ENCODE measurements at places on chromosomes 5 and 9.

GRCh38 chr9:95460518-95461164 lies 56.1 kb downstream of the PTCH1 start:
- DNase-seq = no peak

DNA sequence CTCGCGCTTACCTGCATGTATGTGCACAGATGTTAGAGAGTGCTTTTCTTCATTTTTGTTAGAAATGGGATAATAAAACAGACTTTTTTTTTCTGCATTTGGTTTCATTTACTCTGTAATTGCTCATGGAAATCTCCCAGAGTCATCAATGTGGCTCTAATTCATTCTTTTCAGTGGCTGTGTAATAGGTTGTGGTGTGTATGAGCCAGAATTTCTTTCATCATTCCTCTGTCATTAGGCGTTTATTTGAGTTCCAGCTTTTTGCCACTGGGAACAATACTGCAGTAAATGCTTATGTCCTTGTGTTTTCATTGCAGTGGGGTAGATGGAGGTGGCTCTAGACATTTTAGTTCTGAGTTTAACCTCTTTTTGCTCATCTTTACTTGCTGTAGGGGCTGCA lies 118.9 kb downstream of the NXNL2 start:
- no peak for DNase-seq

DNA sequence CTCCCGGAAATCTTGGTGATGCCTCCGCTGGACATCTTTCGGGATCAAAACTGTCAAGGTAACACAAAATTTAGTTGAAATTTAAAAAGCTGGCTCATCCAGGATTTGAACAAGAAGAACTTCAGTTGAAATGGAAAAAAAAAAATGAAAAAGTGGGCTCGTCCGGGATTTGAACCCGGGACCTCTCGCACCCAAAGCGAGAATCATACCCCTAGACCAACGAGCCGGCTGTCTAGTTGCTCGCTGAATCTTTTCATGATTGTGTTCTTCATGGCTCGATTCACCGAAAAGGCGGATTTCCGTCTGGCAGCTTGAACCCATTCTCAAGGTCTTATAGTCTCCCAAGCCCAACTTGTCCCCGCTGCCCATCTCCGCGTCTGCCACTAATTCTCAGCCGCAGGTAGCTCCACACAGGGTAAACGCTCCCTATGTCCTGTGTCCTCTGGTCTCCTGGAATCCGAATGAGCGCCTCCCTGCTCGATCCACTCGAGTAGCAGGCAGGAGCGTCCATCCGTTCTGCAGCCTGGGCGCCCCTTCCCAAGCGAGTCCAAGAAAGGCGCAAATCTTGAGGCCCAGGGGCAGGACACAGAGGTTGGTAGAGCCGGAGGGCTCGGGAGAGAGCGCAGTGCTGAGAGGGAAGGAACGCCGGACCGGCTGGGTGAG lies 16.2 kb downstream of the TRIM7 start:
- no peak for DNase-seq

DNA sequence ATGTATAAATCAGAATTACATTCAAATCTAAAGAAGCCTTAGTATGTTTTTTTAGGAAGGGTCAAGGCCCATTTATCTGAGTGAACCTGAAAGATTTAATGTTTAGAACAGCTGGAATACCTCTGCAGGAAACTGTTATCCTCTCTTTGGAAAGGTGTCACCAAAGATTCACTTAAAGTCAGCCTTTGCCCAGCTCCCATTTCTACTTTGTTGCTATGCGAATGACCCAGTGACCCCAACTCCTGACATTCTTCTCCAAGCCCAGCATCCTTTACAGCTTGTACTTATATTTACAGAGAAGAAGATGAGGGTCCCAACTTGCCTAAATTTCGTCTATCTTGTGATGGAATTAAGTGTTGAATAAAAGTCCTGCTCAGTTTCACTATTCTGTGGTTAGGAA lies 1198.6 kb downstream of the CDH12 start:
- no peak for DNase-seq

DNA sequence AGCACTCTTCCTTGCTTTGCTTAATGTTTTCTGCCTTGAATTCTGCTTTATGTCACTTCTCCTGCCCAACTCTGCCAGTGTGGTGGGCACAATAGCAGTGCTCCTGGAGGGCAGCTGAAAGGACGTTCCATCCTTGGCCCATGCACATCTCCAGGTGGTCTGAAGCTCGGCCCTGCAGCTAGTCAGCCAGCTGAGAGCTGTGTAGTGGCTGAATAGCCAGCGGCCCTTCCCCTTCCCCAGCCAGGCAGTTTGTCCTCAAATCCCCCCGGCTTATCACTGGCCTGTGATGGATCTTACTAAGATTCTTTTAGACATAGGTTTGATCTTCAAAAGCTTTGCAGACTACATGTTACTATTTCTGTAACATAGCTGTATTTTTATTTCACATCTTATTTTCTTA lies 42.7 kb upstream of the ANGPTL2 start:
- no peak for DNase-seq

- no peak for DNase-seq
These were observed 75.3 kb upstream of the IL12B start for GRCh38 chr5:159405611-159406031.

DNA sequence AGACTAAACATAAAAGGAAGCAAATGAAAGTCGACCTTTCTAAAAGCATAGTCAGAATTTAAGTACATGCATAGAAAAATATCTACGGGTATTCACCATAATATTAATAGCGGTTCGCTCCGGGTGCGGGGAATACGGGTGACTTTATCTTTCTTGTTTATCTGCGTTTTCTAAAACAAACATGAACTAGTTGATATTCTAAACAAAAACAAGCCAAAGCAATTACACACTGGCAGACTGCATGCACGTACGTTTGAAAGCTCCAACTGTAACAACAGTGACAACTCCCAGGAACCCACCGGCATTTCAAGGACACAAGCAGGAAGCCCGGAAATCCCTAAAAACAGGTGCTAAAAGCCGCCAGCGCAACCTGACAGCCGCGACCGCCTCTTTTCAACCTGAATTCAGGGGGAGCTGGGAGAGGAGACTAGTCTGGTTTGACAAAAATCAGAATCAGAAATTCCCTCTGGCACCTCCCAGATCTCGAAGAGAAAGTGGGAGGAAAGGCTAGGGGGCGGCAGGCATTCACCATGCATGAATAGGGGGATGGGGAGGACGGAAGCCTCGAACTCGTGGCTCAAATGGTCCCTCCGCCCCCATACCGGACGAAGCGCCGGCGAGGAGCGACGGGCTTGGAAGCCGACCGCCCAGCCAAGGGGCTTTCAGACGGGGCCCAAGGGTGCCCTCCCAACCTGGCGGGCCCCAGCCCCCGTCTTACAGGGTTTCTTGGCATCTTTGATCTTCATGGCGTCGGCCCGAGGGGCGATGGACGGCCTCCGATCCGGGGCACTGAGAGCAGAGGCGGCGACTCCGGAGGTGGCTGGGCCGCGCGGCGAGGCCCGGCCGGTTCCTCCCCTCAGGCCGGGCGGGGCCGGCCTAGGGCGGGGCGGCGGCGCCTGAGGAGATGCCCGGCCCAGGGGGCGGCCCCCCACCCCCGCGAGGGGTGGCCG lies at the start of gene PANK3:
PANK3 (minus strand) TSS at position 831 of the 950 bp plus-strand sequence; CDS start at position 746, 85 bp downstream.
- DNase-seq = peak; percentile 23

DNA sequence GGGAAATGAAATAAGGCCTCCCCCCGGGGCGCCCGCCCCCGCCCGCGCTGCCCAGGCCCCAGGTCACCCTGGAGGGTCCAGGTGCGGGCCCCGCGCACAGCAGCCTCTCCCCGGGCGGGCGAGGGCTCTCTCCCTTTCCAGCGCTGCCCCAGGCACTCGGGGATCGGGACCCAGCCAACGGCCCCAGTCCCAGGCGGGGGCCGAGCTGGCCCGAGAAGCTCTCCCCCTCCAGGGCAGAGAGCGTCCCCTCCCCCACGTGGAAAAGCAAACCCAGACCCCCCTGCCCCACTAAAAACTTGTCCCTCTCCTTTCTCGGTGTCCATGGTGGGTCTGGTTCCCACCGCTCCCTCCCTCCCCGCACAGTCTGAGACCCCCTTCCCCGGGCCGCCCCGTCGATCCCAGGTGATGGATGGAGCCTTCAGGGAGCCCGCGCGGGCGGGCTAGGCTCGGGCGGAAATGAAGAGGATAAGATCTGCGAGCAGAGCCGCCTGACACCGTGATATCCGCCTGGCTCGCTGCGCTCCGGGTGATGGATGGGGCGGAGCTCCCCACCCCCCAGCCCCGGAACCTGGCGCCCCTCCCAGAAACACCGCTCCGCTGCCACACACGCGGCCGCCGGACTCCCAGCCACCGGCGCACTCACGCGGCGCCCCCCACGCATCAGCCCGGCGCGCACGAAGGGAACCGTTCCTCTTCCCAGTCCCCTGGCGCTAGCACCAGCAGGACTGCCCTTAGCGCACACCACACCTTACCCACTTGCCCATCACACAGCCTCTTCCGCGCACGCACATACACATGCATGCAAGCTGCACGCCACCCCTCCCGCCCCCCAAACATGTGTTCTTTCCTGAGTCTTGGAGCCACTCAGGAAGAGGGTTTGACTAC lies 81.7 kb upstream of the ZBTB43 start:
- DNase-seq = no peak

DNA sequence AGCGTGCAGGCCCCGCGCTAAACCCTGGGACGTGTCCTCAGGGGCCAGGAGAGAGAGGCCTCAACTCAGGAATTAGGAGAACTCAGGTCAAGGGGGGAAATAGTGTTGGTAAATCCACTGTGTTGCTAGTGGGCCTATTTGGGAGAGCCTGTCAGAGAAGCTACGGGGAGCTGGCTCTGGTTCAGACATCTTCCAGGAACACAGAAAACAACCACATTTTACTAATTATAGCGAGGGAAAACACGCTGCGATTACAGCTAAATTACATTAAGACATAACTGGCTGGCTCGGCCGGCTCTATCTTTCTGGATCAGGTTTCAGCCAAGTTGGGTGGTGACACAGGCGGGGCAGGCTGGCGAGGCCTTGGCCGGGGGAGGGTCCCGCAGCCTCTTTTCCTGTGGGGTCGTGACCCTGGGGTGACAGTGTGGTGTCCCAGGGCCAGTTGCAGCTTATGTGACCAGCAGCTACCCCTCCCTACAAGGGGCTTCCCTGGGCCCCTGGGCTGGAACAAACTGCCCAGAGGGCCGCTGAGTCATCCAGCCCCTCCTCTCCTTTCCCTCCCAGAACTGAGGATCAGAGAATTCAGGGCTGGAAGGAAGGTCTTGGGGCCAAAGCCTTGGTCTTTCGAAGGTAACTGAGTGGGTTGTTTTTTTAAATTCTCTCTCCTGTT lies 75.1 kb downstream of the FGF18 start:
- no peak for DNase-seq

DNA sequence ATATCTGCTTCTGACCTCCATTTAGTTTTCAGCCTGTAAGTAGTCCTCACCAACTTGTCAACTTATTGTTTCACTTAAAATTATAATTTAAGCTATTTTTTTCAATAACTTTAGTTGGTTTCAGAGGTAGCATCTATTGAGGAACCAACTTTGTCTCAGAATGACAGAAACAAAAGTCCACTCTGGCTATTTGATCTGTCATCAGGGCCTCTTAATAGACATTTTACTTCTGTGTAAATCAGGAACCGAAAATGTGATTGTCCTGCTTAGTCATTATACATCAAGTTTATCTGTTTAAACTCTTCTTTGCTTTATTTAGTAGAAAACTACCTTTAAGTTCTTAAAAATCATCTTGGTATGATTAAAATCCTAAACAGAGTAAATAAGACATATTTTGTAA lies 820.8 kb upstream of the EDIL3 start:
- DNase-seq = no peak

DNA sequence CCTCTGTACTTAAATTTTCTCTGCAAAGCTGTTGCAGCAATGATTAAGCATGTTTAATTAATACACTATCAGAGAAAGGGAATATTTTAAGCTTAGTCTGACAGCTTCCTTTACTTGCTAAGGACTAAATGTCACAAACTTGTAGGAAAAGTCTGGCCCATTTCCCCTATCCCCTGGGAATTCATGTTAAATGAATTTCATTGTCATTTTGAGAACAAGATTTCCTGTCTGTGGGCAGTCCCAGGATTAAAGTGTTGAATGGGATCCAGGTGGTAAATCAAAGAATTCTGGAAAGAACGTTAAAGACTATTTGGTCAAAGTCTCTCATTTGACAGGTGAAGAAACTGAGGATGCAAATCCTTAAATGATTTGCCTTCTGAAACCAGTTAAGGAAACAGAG lies 214.8 kb downstream of the MPDZ start:
- no peak for DNase-seq

- DNase-seq = no peak
These were observed 64.0 kb downstream of the NSUN2 start for GRCh38 chr5:6568889-6569288.

GRCh38 chr9:122346478-122347347 lies 24.1 kb upstream of the PTGS1 start:
- peak; percentile 48 for DNase-seq

GRCh38 chr5:21164425-21164824 lies 1176.4 kb upstream of the CDH18 start:
- no peak for DNase-seq

- no peak for DNase-seq
These were observed 27.1 kb downstream of the IRX4 start for GRCh38 chr5:1855596-1855995.

DNA sequence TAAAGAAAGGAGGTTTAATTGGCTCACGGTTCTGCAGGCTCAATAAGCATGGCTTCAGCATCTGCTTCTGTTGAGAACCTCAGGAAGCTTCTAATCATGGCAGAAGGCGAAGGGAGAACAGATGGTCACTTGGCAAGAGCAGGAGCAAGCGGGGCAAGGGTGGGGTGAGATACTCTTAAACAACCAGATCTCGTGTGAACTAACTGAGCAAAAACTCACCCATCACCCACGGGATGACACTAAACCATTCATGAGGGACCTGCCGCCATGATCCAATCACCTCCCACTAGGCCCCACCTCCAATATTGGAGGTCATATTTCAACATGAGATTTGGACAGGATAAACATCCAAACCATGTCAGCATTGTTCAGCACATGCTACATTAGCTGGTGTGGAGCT lies 89.1 kb upstream of the HAND1 start:
- DNase-seq = no peak

- DNase-seq = no peak
These were observed 26.0 kb downstream of the CRHBP start for GRCh38 chr5:76978869-76979268.

DNA sequence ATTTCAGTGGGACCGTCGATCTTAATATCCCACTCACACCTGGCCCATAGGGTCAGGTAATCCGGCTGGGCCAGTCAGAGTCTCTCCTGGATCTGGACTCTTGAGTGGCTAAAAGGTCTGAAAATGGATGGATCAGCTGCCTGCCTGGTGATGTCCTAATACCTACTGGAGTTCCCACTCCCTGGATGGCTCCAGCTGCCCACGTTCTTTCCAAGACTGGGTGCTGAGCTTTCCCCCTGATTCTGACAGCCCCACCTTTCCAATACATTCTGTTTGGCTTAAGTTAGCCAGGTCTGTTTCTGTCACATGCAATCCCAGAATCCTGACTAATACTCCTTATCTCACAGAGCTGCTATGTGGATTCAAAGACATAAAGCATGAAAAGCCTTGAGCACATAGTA lies 10.2 kb downstream of the SH3PXD2B start:
- no peak for DNase-seq

- peak; percentile 75 for DNase-seq
These were observed 32.5 kb downstream of the RXRA start for GRCh38 chr9:134358662-134359319.

All from DMS79 treated with DMSO at 0.1 percent for 48 hours (cell line).